ENCODE measurements at places on chromosomes 3 and 15. TPM values are rescaled to one million over a fixed set of nuclear protein-coding genes. Genes with fewer than 3 reads are reported as not detected.

The ZMAT3 gene
- total RNA-seq: 14.3 TPM

The ITIH1 gene
- total RNA-seq: not detected

The CYB561D2 gene
- 21.3 TPM for total RNA-seq

The CACNA2D3 gene
- total RNA-seq: 1.4 TPM

The CA12 gene
- 12.2 TPM for total RNA-seq

The RTP3 gene
- total RNA-seq: not detected

The CCR2 gene
- total RNA-seq: 11.5 TPM

The TRPM1 gene
- total RNA-seq: not detected

DNA sequence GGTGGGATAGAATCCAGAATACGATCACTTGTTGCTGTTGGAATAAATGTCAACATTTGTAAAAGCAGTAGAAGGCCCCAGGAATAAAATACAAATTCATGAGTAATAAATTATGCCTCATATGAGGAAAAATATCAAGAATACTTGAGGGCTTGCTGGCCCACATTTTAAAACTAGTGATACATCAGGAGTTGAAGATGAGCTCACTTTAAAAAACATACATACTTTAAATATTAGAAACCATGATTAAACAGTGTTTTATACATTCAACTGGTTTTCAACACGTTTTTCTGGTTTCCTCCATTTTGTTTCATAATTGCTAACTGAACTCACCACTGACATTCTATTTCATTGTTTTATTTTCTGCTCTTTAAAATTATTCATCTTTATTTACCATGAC, 141.4 kb downstream of the TFG start:
- DNase-seq: no peak

DNA sequence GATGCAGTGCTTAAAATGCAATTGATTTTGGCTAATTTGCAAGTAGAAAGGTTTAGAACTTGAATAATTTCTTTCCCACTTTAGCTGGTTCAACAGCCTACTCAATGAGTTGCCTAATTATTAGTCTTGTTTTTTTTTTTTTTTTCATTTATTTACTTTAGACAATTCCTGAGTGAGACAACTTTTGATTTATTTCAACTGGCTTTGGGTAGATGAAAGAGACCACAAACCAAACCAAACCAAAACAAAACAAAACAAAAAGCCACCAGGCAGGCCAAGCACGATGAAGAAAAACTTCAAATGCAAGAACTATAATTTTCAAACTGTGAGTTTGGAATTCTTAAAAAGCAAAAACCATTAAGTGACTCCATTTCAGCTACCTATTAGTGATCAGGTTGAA, 469.9 kb downstream of the GBE1 start:
- DNase-seq: no peak

- DNase-seq: no peak
Measured at GRCh38 chr15:80783260-80783659, 4.1 kb downstream of the CEMIP start.

- no peak for DNase-seq
Measured at GRCh38 chr3:109275702-109276293, 40.5 kb downstream of the DPPA2 start.

GRCh38 chr3:43394041-43394554, 107.8 kb downstream of the SNRK start:
- peak; percentile 70 for DNase-seq

DNA sequence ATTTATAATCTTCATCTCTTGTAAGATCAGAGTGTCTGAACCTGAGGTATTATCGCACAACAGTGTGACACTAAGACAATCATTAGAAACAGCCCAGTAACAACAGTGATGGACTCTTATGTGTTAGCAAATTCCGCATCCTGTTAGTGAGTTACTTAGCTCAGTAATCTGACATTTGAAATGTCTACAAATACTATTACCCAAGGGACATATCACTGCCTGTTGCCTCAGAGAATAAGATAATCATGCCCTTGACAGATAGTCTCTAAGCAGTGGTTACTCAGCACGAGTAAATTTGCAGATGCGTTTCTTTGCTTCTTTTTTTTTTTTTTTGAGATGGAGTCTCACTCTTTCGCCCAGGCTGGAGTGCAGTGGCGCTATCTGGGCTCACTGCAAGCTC, 13.4 kb upstream of the RTP1 start:
- no peak for DNase-seq

DNA sequence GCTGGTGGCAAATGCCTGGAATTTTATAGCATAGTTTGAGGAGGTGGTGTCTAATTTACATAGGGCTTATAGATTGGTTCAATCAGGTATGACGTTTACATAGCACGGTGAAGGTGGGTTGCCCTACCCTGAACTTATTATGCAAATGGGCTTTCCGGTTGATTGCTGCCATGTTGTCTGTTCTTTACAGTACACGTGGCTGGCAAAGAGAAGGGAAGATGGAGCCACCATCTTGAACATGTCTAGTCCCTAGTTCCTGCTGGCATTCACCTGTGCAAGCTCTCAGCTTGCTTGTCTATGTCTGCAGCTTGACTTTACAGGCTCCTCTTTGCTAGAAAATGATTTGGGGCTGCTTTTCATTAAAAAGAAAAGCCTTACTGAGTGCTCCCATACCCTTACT, 14.0 kb upstream of the STAC start:
- DNase-seq: no peak

DNA sequence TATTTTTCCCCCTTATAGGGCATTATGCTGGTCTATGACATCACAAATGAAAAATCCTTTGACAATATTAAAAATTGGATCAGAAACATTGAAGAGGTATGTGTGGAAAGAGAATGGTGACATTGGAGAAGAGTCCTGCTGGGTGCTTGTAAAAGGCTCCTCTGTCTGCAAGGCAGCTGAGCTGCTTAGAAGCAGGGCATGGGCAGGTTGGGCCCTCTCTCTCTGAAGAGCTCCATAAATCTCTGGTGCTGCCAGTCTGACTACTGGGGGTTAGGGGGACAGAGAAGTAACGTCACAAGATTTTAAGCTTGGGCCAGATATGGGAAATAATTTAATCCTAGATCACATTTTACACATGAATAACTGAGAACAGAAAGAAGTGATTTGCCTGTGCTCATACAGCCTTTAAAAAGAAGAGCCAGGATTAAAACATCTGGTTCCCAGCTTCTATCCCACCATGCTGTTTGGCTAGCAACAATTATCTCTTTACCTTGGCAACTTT, 21.9 kb upstream of the APH1B start:
- no peak for DNase-seq

GRCh38 chr3:84891851-84892250, 66.9 kb upstream of the CADM2 start:
- DNase-seq: no peak

DNA sequence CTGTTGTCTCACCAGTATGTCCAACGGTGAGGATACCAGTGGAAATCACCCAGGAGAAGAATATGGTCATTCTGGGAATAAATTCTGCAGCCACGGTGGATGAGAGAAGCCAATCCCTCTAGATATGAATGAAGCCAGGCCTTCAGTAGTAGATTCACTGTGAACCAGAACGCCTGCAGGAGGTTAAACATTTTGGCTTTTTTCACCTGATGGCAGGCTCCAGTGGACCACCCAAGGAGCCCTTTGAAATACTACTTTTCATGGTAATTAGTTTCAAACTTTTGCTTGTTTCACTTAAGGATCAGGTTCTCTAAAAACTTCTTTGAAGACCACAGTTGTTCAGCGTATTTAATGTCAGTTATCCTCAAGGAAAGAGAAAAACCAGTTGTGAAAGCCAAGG, 353.4 kb downstream of the RORA start:
- DNase-seq: no peak

- no peak for DNase-seq
Measured at GRCh38 chr3:159418571-159419526, 569.8 kb upstream of the IL12A start.

DNA sequence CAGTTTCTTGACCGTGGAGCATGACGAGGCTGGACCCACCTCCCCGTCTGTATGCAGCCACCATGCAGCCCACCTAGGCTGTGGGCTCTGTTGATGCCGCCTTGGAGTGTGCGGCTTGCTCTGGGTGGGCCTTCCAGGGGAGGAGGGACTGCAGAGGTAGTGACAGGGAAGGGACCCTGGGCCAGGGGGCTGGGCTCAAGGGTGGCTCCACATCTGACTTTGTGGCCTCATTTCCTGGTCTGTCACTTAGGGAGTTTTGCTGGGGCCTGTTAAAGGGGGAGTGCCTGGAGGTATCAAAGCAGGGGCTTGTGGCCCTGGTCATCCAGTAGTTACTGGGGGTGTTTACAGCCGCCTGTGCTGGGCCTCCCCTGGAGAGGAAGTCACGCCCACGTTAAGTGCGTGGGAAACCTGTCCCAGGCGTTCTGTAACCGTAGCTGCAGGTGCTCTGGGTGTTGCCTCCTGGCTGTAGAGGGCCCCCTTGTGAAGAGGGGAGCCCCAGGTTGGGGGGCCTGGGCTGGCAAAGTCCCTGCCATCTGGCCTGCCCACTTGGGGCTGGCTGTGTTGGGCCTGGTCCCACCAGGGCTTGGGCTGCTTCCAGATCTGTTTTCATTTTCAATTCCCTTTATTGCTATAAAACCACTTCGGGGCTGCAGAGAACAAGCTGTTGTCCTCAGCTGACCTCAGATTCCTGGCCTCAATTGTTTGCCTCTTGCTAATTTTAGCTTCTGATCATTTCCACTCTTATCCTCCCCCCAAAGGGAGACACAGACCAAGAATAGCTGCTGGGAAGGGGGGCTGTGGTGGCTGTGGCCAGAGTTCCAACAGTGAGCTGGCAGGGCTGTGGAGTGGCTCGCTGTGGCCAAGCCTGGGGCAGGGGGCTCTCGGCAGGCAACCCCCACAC, 26.5 kb downstream of the KLF13 start:
- peak; percentile 68 for DNase-seq

- no peak for DNase-seq
Measured at GRCh38 chr3:31573036-31573779, 40.5 kb downstream of the STT3B start.

GRCh38 chr3:169880576-169881250, 11.0 kb upstream of the LRRC31 start:
- no peak for DNase-seq

DNA sequence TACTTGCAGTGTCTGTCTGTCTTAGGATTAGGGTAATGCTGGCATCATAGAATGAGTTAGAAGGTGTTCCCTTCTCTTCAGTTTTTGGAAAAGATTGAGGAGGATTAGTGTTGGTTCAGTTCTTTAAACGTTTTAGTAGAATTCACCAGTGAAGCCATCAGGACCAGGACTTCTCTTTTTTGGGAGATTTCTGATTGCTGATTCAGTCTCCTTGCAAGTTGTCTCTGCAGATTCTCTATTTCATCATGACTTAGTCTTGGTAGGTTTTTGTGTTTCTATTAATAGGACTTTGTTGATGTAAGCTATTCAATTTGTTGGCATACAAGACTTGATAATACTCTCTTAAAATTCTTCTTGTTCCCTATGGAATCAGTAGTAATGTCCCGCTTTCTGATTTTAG, 48.9 kb downstream of the STT3B start:
- no peak for DNase-seq

DNA sequence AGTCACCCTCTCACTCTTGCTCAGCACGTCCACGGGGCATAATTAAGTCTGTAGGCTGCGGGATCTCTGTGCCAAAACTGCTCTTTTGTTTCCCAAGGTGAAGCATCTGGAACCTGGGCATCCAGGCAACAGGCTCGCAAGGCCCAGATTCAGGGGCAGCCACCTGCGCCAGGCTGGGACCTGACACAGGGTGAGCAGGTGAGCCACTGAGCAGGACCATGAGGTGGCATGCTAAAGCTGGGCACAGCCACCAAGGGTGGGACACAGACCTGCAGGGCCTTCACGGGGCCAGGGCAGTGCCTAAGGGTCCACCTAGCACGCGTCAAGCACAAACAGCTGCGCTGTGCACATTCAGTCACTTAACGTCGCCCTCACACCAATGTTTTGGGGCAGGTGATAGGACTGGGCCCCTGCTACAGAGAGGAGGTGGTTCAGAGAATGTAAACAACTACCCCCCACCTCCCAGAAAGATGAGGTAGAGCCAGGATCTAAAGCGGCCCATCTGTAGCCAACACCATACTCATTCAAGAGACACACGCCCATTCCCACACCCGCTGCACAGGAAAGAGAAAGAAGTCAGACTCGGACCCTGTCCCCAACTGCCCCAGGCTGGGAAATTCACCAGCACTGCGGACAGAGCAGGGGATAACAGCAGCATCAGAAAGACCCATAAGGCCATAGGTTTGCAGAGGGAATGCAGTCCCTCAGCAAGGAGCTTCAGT, 16.3 kb downstream of the XXYLT1 start:
- DNase-seq: no peak

DNA sequence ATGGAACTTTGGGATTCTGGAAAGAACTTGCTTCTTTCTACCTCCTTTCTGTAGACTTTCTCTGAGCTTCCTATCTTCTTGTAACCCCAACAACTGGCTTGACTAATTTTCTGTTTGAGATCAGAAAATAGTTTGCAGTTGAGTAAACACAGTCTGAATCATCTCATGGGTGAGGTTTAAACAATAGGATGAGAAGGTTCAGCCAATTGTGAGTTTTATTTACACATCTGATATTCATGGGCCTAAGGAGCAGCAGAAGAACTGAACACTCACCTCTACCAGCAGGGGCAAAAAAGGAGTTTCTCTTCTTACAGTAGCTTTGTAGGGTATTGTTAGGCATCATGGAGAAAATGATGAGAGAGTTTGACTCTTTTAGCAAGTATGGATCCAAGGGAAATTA, 54.2 kb downstream of the DTWD1 start:
- DNase-seq: no peak

DNA sequence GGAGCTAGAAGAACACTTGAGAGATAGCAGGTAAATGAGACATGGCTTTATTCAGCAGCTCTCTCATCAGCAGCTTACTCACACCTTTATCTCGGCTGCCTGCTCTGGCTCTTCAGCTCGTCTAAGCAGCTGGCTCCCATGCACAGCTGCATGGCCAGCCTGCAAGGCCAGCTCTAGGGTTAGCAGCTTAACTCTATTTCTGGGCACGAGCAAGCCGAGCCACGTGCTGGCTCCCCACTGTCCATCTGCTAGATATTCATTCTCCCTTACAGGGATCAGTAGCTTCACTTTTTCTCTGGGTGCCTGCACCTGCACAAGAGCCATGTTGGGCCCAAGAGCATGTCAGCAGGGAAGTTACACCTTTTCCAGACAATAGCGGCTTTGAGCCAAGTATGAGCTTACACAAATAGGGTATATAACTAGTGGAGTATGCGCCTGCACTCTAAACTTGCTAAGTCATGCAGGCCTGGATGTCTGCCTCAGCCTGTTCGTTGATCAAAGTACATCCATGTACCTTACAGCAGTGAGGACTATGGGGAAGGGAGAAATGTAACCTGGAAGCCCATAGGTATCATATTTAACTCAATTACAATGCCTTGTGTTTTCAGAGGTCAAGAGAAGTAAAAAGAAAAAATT, 174.9 kb upstream of the SNTN start:
- DNase-seq: no peak

- no peak for DNase-seq
Measured at GRCh38 chr15:50593761-50594160, 47.3 kb upstream of the USP50 start.

GRCh38 chr3:109804697-109805096, 467.4 kb upstream of the DPPA4 start:
- DNase-seq: no peak

- no peak for DNase-seq
Measured at GRCh38 chr3:129587566-129588210, 18.8 kb downstream of the PLXND1 start.

- no peak for DNase-seq
Measured at GRCh38 chr3:126668450-126669401, 13.8 kb upstream of the TXNRD3 start.

All from left lung (tissue), 14 donors.